ENCODE measurements at places on chromosomes 5 and 9. TPM values are rescaled to one million over a fixed set of nuclear protein-coding genes. Genes with fewer than 3 reads are reported as not detected.

- peaks cover 41% of the 10 kb centered on the region for H3K36me3 ChIP-seq
- H3K4me1 ChIP-seq: peaks cover 15% of the 10 kb centered on the region
- no peak for DNase-seq
- no peaks in the 10 kb centered on the region for H3K27me3 ChIP-seq
These were observed 56.8 kb downstream of the MTREX start for GRCh38 chr5:55364537-55365055.

The STKLD1 gene
- 0.87 TPM for total RNA-seq

DNA sequence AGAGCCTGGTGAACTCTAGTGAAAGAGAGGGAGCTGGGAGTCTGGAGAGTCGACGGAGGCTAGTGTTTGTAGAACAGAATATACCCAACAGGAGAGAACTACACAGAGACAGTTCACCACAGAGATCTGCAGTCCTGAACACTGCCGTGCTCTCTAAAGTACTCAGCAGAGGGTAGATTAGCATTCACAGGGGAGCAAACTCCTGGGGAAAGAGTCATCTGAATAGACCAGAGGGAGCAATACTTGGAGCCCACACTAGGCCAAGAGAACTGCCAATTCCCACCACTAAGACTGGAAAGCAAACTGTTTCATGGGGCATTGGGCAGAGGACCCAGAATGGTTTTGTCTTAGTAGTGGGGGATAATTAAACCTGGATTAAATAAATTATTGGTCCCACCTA lies 235.6 kb downstream of the EDIL3 start:
- no peaks in the 10 kb centered on the region for H3K4me1 ChIP-seq
- no peaks in the 10 kb centered on the region for H3K27me3 ChIP-seq
- H3K36me3 ChIP-seq: no peaks in the 10 kb centered on the region
- DNase-seq: no peak
- no peak overlapping the region for H3K4me3 ChIP-seq
- no peak overlapping the region for H3K27ac ChIP-seq

GRCh38 chr5:12332480-12332879 lies 428.2 kb upstream of the CTNND2 start:
- no peaks in the 10 kb centered on the region for H3K4me1 ChIP-seq
- H3K27me3 ChIP-seq: no peaks in the 10 kb centered on the region
- no peak for DNase-seq

The PIP5KL1 gene
- 1.4 TPM for total RNA-seq

DNA sequence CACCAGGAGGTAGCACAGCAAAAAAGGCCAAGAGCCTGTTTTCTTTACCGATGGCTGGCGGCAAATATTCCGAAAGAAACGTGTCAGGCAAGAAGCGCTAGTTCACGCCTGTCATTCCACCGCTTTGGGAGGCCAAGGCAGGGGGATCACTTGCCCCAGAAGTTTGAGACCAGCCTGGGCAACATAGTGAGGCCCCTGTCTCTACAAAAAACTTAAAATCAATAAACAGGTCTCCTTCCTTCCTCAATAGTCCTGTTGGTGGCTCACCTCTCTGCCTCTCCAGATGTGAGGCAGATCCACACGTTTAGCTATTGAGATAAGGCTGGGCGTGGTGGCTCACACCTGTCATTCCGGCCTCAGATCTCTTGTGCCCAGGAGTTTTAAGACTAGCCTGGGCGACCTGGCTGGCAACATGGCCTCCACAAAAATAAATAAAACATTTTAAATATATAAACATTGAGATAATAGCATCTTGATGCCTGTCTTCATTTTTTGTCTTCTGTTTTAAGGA lies 1.3 kb upstream of the TMEM250 start:
- H3K27ac ChIP-seq: no peak overlapping the region
- H3K36me3 ChIP-seq: peaks cover 10% of the 10 kb centered on the region
- no peak for DNase-seq
- peaks cover 2% of the 10 kb centered on the region for H3K4me1 ChIP-seq
- no peaks in the 10 kb centered on the region for H3K27me3 ChIP-seq

DNA sequence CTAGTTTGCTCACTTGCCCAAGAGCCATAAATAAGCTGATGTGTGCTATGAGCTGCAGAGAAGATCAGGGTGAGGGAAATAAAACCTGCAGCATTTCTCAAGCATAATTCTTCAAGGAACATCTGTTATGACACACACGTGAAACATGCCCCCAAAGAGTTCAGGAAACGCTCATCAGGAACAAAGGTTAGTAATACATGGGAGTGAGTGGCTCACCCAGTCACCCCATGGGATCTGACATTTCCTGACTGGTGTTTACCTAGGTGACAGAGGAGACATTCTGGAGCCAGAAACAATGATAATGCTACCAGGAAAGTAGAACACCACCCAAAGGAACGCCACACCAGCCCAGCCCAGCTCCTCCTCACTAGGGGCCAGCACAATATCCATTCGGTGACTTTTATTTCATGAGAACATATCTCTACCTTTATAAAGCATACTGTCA lies 66.0 kb downstream of the FRMD3 start:
- H3K4me1 ChIP-seq: peaks cover 24% of the 10 kb centered on the region
- H3K27ac ChIP-seq: no peak overlapping the region
- H3K36me3 ChIP-seq: no peaks in the 10 kb centered on the region
- no peak overlapping the region for H3K4me3 ChIP-seq

The ADCY2 gene
- total RNA-seq: not detected

DNA sequence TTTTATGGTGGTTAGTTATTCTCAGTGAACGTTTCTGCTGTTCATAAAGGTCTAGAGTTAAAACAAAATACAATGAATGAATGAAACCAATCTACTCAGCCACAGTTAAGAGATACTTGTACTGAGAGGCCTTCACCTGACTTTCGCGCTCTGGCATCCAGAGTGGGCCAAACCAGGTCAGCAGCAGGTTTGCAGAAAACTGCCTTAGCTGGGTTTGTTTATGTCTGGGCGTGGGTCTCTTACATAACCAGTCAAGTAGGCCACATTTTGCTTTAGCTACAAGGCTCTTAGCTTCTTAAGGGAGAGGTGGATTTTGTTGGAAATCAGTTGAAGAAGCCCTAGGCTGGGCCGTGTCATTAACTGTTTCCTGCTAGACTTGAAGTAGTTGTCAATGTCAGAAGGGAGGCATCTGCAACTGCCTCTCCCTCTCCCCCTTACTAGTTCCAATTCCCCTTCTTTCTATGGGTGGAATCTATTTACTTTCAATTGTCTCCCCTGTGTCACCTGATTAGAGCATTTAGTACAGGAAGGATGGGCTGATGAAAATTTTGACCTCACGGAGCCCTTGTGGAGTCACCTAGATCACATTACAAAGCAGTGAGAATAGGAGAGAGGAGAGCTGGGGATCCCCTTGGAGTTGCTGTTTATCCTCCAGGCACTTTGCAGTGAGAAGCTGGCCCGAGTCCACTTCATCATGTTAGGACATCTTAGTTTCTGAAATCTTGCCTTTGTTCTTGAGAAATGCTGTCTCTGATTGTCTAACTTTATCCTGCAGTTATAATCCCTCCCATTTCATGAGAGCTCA lies 200.5 kb downstream of the ARHGEF28 start:
- no peak overlapping the region for H3K4me3 ChIP-seq
- DNase-seq: no peak
- no peak overlapping the region for H3K27ac ChIP-seq
- H3K27me3 ChIP-seq: peaks cover 3% of the 10 kb centered on the region

The TRIM36 gene
- not detected for total RNA-seq

DNA sequence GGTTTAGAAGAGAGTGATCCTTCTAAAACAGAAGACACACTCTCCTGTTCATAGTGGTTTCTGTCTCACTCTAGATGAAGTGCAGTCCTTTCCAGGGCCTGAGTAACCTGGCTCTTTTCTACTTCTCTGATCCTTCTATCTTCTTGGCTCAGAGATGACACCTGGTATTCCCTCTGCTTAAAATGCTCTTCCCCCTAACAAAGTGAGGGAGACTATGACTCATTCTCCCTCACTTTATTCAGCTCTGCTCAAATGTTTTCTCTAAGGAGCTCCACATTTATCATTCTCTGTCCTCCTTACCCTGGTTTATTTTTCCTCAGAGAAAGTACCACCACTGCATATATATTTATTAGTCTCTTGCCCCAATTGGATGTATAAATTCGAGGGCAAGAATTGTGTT lies 24.6 kb downstream of the TUT7 start:
- DNase-seq: no peak
- no peaks in the 10 kb centered on the region for H3K27me3 ChIP-seq
- H3K36me3 ChIP-seq: peaks cover 80% of the 10 kb centered on the region

GRCh38 chr9:69317894-69318293 lies 7.1 kb upstream of the ENTREP1 start:
- H3K4me3 ChIP-seq: no peak overlapping the region
- H3K27me3 ChIP-seq: peaks cover 7% of the 10 kb centered on the region
- peaks cover 7% of the 10 kb centered on the region for H3K4me1 ChIP-seq
- H3K27ac ChIP-seq: no peak overlapping the region
- no peaks in the 10 kb centered on the region for H3K36me3 ChIP-seq
- no peak for DNase-seq

DNA sequence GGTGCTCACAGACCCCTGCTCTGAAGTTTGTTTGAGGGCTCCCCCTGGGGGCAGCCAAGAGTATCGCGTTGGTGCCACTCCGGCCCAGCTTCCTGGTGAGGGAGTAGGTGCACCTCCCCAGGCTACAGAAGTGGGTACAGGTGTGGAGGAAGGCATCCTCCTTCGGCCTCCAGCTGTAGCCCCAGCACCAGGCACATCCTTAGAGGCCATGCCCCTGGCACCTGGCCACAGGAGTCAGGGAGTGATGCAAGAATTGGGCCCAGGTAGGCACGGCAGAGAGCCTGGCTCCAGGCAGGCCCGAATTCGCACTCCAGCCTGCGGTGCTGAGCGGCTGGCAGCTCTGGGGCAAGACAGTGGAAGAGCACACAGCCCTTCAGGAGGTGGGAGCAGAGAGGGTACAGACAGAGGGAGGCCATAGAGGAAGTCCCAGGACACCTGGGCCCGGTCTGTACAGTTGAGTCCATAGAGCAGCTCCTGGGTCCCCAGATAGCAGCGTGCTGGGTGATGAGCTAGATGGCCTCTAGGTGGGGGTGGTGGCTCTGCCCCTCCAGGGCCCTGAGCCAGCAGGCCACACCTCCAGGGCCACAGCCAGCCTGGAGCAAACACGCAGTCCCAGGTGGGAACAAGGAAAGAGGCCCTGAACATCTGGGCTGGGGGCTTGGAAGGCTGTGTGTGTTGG lies 2.4 kb downstream of the SAPCD2 start:
- peak overlapping the region; percentile 65 for H3K4me3 ChIP-seq
- H3K27ac ChIP-seq: peak overlapping the region; percentile 50
- DNase-seq: peak; percentile 86
- peaks cover 20% of the 10 kb centered on the region for H3K4me1 ChIP-seq
- H3K27me3 ChIP-seq: no peaks in the 10 kb centered on the region

The PAM gene
- 59.9 TPM for total RNA-seq

GRCh38 chr5:57432876-57433275 lies 49.7 kb downstream of the ACTBL2 start:
- DNase-seq: no peak
- H3K4me3 ChIP-seq: no peak overlapping the region
- no peak overlapping the region for H3K27ac ChIP-seq
- H3K27me3 ChIP-seq: no peaks in the 10 kb centered on the region
- peaks cover 1% of the 10 kb centered on the region for H3K4me1 ChIP-seq
- H3K36me3 ChIP-seq: no peaks in the 10 kb centered on the region

DNA sequence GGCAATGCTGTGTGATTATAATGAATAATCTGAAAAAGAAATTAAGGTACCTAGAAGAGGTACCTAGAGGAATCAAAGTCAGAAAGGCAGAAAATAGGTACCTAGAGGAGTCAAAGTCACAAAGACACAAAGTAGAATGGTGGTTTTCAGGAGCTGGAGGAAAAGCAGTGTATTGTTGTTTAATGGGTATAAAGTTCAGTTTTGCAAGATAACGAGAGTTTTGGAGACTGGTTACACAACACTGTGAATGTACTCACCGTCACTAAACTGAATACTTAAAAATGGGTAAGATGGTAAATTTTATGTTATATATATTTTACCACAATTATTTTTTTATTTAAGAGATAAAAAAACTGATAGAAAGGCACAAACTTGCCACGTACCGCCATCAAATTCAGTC lies 57.0 kb downstream of the FBXL17 start:
- H3K4me3 ChIP-seq: no peak overlapping the region
- H3K4me1 ChIP-seq: no peaks in the 10 kb centered on the region
- no peak for DNase-seq
- H3K27ac ChIP-seq: no peak overlapping the region

The PTGR1 gene
- total RNA-seq: 1.8 TPM

The SLC36A2 gene
- total RNA-seq: not detected

The PHF24 gene
- total RNA-seq: 0.11 TPM

- no peak for DNase-seq
- no peak overlapping the region for H3K4me3 ChIP-seq
- H3K27me3 ChIP-seq: no peaks in the 10 kb centered on the region
- no peaks in the 10 kb centered on the region for H3K4me1 ChIP-seq
These were observed 302.7 kb downstream of the MAN2A1 start for GRCh38 chr5:109992264-109992915.

GRCh38 chr5:164012371-164012770 lies 507.0 kb downstream of the MAT2B start:
- H3K4me1 ChIP-seq: peaks cover 3% of the 10 kb centered on the region
- no peak for DNase-seq
- H3K36me3 ChIP-seq: no peaks in the 10 kb centered on the region
- no peaks in the 10 kb centered on the region for H3K27me3 ChIP-seq
- no peak overlapping the region for H3K27ac ChIP-seq

The DAPK1 gene
- 38.6 TPM for total RNA-seq

The PDLIM4 gene
- 1.2 TPM for total RNA-seq

The DROSHA gene
- total RNA-seq: 98.1 TPM

The TMEM174 gene
- total RNA-seq: not detected

The TCERG1 gene
- total RNA-seq: 136 TPM

DNA sequence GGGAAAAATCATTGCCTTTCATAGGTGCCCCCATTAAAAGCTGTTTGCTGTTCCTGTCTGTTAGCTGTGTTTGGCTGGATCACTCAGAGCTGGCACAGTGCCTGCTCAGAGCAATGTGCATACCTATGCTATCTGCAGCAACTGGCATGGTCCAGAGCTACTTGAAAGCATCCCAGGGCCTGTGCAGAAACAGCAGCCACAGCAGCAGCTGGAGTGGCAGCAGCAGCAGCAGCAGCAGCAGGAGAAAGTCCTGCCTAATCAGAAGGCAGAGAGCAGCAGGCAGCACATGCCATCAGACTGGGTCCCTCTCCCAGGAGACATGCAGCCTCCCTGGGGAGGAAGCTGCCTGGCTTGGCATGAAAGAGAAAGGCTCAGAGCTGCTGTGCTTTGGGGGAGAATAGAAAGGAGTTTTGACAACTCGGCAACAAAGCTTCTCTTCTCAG lies 243.8 kb upstream of the WWC1 start:
- no peak overlapping the region for H3K27ac ChIP-seq
- H3K4me3 ChIP-seq: no peak overlapping the region
- H3K4me1 ChIP-seq: no peaks in the 10 kb centered on the region

The SSNA1 gene
- total RNA-seq: 91.6 TPM

GRCh38 chr5:78062645-78063044 lies 231.9 kb downstream of the AP3B1 start:
- no peak for DNase-seq
- H3K27me3 ChIP-seq: no peaks in the 10 kb centered on the region
- peaks cover 4% of the 10 kb centered on the region for H3K4me1 ChIP-seq
- H3K27ac ChIP-seq: no peak overlapping the region

GRCh38 chr9:36911037-36911436 lies 123.0 kb downstream of the PAX5 start:
- H3K4me3 ChIP-seq: no peak overlapping the region
- H3K36me3 ChIP-seq: no peaks in the 10 kb centered on the region
- H3K27me3 ChIP-seq: peaks cover 39% of the 10 kb centered on the region
- no peak for DNase-seq

GRCh38 chr5:143576711-143577484 lies 173.4 kb upstream of the NR3C1 start:
- peaks cover 2% of the 10 kb centered on the region for H3K27me3 ChIP-seq
- no peaks in the 10 kb centered on the region for H3K36me3 ChIP-seq
- no peak overlapping the region for H3K27ac ChIP-seq
- peaks cover 24% of the 10 kb centered on the region for H3K4me1 ChIP-seq
- DNase-seq: no peak

The ANKRD18B gene
- total RNA-seq: 2.6 TPM

- H3K4me1 ChIP-seq: no peaks in the 10 kb centered on the region
- DNase-seq: no peak
These were observed 358.8 kb upstream of the ARRDC3 start for GRCh38 chr5:91741764-91742505.
